ENCODE measurements at places on chromosomes 6 and 20.
A peak's percentile ranks its signal among the peaks of the same experiment; 100 is the strongest.

GRCh38 chr6:30213957-30214656 is 901 bp upstream of the TRIM26 start:
- peak; percentile 65 for DNase-seq

- no peak for DNase-seq
Observed at GRCh38 chr6:136031982-136032381, 180.5 kb downstream of the PDE7B start.

- DNase-seq, result no peak
Observed at GRCh38 chr6:91704531-91704930, 1117.7 kb upstream of the MAP3K7 start.

GRCh38 chr6:34791164-34791700 is 651 bp upstream of the BLTP3A start:
- no peak for DNase-seq

- no peak for DNase-seq
Observed at GRCh38 chr6:149499066-149499465, 14.3 kb upstream of the ZC3H12D start.

- DNase-seq, result no peak
Observed at GRCh38 chr6:75850026-75850833, 101.2 kb downstream of the MYO6 start.

GRCh38 chr6:30824698-30825097 is 59.6 kb upstream of the DDR1 start:
- DNase-seq, result no peak

GRCh38 chr6:293193-294174 is 1.2 kb downstream of the DUSP22 start:
- DNase-seq, result no peak

DNA sequence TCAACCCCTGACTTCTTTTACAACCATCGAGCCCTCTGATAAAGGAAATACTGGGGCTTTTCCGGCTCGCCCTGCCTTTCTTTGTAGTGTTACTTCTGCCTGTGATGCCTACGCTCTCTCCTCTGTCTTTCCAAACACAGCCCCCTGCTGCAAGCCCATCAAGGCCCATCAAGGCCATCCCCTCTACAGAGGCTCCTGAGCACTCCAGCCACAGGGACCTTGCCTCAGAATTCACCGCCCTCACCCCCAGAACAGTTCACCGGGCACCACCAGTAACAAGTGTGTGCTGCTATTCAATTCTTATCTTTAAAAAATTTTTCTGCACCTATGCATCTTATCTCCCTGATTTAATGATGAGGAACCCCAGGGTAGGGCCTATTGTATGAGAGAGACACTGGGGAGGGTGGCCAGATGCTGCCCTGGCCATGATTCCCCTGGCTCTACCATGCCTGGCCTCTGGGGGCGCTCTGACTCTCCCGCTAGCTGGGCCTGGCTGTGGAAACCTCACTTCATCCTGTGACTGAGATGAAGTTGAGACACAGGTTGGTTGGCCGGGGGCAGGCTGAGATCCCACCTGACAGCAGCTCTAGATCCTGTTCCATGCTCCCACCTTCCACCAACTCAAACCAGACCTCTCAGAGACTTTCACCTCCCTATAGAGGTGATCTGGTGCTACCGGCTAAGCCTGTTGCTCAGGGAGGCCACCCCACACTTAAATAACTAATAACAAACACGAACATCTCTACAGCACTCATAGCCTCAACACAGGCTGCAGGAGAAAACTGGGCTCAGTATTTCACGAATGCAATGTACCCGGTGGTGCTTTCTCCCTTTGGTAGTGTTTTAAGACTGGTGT is 19.2 kb upstream of the GLP1R start:
- DNase-seq, result peak; percentile 2

GRCh38 chr20:61492065-61492464 is 240.0 kb downstream of the CDH4 start:
- no peak for DNase-seq

GRCh38 chr6:29941471-29941870 is 861 bp upstream of the HLA-A start:
- DNase-seq, result no peak

DNA sequence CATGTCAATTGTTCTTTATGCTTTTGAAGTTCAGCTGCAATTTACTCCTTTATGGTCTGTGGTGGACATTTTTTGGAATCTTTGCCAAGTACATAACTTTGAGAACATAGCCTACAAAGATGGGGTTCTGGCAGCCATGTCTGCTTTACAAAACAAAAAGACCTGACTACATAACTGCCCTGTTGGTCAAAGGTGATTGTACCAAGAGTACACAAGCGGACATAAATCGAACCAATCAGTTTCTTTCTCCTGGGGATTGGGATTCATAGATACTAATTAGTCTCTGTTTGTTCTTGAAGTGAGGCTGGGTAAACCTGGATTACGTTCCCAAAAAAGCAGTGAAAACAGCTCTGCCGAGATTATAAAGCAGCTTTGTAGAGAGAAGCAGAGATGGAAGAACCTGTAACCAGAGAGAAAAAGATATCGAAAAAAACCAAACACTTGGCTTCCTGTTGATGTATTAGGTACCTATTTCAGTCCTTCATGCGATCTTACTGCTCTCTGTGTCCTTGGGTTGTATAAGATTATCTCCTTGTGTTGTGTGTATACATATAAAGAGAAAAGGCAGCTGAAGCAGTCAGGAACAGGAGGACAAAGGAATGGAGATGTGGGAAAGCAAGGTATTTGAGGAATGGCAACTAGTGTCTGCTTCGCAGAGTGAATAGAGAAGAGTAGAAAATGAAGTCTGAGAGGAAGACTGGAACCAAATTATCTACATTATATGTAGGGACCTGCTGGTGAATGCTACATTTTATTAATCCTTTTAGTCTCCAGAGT is 2.7 kb upstream of the ZFAND3 start:
- no peak for DNase-seq

DNA sequence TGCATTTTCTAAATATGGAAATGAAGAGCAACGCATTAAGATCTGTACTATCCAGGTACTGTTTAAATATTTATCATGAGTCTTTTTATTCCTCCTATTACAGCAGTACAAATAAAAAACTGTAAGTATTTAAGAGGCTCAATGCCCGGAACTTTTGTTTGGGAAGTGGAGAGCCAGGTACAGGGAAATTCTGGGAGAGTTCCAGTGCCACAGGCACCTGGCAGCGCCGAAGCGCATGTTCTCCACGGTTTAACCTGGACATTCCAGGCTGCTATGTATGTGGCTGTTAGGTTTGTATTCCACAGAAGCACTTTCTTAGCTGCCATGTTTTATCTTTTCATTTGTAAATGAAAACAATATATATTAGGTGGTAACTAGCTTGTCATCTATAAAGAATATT is 81.7 kb downstream of the PREP start:
- no peak for DNase-seq

DNA sequence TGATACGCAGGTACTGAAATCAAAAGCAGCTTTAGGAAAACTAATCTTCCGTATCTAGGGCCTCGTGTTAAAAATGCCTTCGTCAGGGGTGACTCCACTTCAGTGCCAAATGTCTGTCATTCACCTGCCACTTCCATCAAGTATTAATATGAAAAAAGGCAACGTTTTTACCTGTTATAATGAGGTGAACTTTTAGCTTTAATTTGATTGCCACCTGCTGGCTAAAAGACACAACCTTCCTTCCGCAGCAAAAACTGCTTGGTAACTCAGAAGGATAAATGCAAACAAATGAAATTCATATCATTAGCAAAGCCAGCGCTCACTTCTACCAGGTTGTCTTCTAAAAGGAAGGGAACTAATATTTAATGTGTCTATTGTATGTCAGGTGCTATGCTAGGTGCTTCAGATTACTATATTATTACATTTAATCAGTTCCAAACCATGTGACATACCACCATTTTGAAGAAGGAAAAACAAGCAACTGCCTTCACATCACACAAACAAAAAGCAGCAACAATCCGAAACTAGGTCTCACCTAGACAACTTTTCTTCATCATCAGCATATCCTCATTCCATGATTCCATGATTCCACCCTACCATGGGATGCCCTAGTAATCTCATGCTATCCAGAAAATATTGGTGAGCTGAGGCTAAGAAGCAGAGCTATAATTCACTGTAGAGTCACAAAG is 20.6 kb upstream of the ARHGAP18 start:
- DNase-seq, result no peak

DNA sequence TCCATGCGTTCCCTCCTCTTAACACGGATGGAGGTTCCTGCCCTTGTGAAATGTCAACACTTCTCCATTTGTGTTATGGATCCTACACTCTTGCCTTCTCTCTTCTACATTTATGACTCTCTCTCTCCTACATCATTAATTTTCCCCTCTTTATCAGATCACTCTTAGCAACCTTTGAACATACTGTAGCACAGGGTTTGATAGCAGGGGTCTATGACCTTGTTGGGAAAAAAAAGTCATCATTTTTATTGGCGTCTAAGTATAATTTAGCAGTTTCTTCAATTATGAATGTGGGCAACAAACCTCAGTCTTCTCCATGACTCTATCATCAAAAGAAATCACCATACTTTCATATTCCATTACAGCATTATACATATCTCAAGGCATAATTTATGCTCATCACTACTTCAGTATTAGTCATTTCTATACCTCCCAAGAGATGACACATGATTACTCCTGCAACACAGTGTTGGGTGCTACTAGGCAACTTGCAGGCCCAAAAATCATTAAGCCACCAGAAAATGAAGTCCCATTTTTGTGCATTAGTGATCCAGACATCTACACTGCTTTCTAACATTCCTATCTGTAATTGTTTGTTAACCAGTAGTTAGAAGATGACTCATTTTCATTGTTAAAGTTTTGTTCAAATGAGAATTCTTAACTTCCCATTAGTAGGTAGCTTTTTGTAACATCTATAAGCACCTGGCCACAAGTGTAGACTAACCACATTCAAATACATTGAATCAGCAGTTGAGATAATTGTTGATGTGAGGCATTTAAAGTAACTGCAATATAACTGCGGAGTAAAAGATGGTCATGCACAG is 9.5 kb downstream of the CYP39A1 start:
- no peak for DNase-seq

GRCh38 chr6:143215363-143215762 is 154.7 kb downstream of the AIG1 start:
- DNase-seq, result no peak

DNA sequence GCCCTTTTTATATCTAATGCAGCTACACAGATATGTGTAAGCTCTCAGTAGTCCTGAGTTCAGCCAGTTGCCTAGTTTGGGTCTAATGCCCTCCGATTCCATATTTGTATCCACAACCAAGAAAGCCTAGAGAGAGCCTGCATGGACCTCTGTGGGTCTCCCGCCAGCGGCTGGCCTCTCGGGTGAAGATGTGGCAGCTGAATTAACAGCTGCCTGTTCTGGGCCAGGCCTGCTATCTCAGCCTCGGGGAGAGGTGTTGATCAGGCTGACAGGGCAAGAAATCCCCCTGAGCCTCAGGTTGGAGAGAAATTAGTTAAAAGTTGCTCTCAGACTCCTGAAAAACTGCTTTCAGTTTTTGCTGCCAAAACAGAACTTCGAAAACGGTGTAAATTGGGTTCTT is 19.8 kb downstream of the PTK7 start:
- no peak for DNase-seq

- DNase-seq, result no peak
Observed at GRCh38 chr6:98941319-98941718, 6.4 kb downstream of the FBXL4 start.

GRCh38 chr6:111776236-111777221 is 96.7 kb downstream of the FYN start:
- no peak for DNase-seq

DNA sequence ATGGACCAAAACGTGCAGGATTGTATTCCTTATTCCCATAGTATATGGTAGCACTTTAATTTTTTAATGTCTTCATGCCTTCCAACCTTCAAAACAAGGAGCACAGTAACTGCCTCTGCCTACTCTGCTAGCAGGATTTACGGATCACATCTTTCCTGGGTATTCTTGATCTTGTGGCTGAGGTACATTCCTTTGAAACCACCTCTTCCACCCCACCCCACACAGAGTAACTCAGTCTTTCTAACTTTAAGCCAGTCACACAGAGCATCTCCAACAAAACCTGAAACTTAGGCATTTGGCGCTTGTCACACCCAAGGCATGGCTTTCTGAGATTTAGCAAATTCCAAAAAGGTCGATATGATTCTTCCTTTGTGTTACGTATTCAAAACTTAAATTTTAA is 2.3 kb upstream of the ID4 start:
- DNase-seq, result no peak

DNA sequence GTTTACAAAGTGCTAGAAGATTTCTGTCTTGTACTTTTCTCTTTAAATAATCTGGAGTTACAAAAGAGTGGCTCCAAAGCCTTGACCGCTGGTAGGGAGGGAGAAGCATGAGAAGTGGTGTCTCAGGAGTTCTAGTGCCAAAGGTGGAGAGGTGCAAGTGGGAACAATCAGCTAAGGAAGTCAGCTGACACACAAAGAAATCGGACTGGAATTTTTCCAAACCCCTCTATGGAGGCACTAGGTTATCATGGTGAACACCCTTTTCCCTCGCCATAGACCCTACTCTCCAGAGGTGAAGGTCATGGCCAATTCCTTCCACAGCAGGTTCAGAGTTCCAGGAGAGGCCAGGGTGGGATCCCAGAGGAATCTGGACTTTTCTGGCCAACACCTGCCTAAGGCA is 14.8 kb downstream of the PLAGL2 start:
- no peak for DNase-seq

DNA sequence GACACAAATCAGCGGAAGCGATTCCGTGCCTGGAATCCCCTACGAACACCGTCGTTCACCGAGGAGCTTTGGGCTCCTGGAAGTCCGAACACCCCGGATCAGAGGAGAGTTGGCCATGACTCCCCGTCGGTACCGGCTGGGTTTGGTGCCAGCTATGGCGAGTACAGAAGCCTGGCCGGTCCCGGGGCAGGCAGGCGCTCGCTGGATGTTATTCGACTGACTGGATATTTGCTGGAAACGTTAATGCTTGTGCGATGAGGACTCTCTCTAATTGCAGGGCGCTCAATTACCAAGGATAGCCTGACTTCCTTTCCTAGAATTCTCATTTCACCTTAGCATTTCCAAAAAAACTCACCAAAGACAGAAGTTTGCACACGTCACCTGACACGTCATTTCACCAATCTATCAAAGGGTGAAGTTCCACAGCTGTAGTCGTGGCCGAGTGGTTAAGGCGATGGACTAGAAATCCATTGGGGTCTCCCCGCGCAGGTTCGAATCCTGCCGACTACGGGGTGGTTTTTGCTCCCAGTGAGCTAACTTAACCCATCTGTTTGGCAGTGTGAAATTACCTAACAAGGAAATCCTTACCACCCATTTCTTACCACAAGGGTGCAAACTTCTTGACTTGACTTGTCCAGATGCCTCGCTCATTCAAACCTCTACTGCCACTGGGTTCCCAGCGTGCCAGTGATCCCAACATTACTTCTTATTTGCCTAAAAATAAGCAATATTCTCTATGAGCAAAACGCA is 22.7 kb upstream of the ZNF184 start:
- DNase-seq, result no peak

DNA sequence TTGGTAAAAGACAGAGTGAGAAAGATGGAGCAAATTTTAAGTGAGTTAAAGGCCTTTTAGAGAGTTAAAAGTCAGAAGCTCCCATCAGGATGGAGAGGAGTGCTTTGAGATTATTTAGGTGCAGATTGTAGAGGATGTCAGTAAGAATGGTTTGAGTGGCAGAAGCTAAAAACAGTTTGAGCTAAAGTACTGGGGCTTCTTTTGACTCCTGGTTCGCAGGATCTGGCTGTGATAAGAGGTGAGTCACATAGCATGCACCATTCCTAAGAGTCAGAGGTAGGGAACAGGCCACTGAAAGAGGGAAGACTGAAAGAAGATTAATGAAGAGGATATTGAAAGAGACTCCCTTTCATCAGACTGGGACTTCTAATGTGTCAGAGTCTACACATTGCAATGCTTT is 1047.9 kb upstream of the MAP3K7 start:
- no peak for DNase-seq
